Urinary bladder (tissue), 4 donors: ENCODE measurements at places on chromosomes 1 and 21. TPM values are rescaled to one million over a fixed set of nuclear protein-coding genes. Genes with fewer than 3 reads are reported as not detected.

DNA sequence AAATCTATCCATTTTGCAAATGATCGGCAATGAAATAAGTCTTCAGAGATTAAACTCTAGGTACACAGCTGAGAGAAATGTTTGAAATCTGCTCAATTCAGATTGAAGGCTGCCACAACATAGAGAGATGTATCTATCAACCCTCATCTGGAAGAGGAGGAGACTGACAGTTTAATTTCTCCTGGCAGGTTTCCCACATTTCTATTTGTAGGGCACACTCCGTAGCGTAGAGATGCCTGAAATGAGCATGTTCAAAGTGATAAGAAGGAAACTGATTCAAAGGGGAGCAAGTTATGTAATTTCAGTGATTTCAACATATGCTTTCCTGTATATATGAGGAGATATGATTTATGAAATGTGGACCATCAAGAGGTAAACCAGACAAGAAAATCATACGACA lies 44.1 kb downstream of the NIBAN1 start:
- DNase-seq: no peak

- no peak for DNase-seq
Observed at GRCh38 chr1:1561801-1562470, 12.7 kb downstream of the SSU72 start.

- DNase-seq: no peak
Observed at GRCh38 chr1:232579958-232580941, 49.7 kb downstream of the SIPA1L2 start.

Gene BGLAP
- 0.42 TPM for total RNA-seq

DNA sequence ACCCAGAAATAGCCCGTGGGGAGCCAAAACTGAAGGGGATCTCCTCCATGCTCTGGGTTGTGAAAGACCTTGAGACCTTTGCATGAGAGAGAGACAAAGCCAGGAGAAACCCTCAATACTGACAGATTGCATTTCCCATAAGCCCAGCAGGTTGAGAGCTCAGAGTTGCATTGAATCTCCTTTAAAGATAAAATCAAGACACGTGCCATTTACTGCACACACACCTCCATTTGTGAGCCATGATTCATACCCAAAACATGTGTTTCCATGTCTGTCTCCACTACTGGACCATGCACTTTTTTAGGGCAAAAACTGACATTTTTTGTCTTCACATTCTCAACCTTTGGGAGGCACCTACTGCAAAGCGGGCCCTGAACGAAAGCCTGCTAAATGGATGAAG lies 144.0 kb upstream of the NRIP1 start:
- DNase-seq: no peak

- DNase-seq: no peak
Observed at GRCh38 chr1:67280696-67281095, 27.0 kb upstream of the IL12RB2 start.

- DNase-seq: no peak
Observed at GRCh38 chr21:43287111-43287760, 118.4 kb downstream of the CRYAA start.

Gene SPRR2E
- total RNA-seq: not detected

Gene SRSF11
- 294 TPM for total RNA-seq

Gene HSD3B2
- not detected for total RNA-seq

Gene ILDR2
- total RNA-seq: 4.1 TPM

- no peak for DNase-seq
Observed at GRCh38 chr1:196063952-196064351, 544.3 kb downstream of the KCNT2 start.

DNA sequence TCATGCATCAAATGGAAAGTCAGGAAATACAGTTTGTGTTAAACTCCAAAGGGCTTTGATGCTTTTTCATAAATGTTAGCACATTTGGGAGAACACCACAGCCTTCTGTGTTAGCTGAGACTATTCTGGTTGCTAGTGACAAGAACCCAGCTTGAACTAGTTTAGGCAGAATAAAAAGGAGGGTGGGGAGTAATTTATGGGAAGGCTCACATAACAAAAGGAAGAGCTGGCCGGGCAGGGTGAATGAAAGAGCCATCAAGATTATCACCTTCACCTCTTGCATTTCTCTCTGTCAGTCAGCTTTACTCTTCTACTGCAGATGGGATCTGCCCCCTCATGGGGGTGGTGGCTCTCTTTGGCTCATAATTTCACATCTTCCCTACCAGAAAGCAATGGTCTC lies 75.4 kb upstream of the VTCN1 start:
- DNase-seq: no peak

Gene PRAMEF2
- not detected for total RNA-seq

DNA sequence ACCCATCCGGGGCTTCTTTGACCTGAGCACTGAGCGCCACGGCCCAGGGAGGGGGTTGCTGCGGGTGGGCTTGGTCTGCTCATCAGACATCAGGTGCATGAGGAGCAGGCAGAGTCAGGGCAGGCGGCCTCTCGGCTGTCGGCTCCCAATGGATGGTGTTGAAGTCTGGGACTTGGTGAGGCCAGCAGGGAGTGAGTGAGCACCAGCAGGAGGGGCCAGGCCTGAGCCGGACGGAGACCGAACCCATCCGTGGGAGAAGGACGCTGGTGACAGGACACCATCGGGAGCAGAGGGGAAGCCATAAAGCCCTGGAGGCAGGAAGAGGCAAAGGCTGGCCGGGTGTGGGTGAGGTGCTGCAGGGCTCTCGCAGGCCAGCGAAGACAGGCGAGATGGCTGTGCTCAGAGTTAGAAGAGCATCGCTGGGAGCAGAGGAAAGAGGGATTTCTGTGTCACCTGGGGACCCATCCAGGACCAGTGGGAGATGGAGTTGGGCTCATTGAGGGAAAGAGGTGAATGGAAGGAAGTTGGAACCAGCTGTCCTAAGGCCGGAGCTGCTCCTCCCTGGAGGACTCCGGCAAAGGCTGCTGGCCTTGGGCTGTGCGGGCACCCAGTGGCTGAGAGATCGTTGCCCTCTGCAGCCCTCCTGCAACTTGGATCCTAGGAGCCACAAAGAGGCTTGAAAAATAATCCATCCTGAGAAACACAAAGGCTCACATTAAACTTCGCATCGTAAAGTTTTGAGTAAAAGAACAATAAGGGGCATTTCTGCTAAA lies 49.9 kb downstream of the PDE9A start:
- DNase-seq: no peak

Gene UMODL1
- not detected for total RNA-seq

Gene RIMKLA
- 0.69 TPM for total RNA-seq

Gene CFHR4
- total RNA-seq: not detected

Gene FCRL6
- not detected for total RNA-seq

DNA sequence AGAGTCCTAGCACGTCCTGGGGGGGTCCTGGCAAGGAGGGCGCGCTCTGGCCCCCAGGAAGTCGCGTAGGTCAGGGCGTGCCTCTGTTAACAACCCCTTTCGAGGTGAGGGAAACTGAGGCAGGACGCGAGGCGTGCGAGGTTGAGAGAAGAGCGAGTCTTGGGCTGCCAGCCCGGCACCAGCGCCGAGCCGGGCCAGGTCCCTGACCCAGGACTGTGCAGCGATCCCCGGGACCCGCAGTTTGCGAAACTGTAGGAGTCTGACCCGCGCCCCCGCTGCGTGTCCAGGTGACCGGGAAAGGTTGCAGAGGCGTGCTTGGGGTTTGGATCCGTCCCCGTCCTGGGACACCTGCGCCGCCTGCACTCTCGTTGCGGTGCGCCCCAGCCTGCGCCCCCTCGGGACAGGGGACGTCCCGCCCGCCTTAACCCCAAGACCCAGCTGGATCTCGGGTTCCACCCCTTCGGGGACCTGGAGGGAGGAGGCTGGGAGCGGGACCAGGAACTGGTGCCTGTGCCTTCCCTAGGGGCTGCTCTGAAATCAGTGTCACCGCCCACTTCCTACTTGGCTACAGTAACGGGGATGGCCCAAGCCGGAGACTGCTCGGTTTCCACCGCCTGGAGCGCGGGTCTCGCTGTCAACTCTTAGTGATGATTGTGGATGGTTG lies 493 bp downstream of the DISC1 start:
- no peak for DNase-seq

DNA sequence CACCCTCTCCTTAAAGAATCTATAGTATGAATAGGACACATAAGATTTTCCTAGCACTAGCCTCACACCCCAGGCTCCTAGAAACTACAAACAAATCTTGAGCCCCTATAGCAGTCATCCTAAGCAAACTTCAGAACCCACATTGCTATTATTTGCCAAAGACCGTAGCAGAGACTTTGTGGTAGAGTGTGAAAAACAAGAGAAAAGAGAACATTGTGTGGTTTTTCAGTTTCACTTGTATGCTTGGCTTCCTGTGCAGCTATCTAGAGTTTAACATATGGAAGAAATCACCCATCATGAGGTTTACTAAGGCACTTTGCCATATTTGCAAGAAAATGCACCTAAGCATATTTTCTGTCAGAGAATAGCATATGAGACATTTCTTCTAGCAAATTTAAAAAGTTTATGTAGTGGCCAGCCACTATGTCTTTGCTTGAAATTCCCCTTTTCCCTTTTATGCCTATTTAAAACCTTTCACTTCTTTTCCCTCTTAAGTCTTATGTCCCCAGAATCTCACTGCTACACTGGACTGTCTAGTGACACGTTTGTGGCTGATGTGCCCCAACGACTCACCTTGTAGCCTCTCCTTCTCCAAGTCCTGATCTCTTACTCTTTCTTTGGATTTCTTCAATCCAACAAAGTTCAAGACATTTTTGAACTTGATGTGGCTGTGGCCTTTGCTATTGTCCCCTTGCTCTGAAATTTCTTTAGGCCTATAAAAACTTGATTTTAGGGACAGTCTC lies 25.6 kb downstream of the CCDC190 start:
- no peak for DNase-seq

Gene FAM151A
- not detected for total RNA-seq

GRCh38 chr21:8993943-8994639 lies 1527.3 kb upstream of the TPTE start:
- DNase-seq: no peak

Gene MCOLN3
- 3.0 TPM for total RNA-seq

DNA sequence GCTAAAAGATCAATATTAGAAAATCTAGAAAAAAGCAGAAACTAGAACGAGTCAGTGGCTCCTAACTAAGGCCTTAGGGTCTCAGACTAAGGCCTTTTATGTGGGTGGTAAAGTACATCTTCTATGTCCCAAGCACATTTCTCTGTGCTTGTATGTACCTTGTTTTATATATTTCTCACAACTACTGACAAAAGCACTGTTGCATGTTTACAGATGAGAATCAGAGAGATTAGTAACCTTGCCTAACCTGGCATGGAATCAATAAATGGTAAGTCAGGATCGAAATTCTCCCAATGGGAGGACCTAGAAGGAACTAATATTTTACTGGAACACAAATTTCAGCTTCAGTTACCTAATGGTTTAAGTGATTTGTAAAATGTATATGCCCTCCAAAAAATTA lies 160.9 kb downstream of the FGGY start:
- no peak for DNase-seq

Gene ACTL8
- not detected for total RNA-seq

GRCh38 chr1:246503341-246503740 lies 3.7 kb downstream of the SMYD3 start:
- DNase-seq: no peak

- DNase-seq: no peak
Observed at GRCh38 chr1:21106709-21107108, 70.0 kb downstream of the EIF4G3 start.

- DNase-seq: no peak
Observed at GRCh38 chr1:54927472-54928240, 40.7 kb upstream of the DHCR24 start.

Gene KLHDC8A
- 3.0 TPM for total RNA-seq

DNA sequence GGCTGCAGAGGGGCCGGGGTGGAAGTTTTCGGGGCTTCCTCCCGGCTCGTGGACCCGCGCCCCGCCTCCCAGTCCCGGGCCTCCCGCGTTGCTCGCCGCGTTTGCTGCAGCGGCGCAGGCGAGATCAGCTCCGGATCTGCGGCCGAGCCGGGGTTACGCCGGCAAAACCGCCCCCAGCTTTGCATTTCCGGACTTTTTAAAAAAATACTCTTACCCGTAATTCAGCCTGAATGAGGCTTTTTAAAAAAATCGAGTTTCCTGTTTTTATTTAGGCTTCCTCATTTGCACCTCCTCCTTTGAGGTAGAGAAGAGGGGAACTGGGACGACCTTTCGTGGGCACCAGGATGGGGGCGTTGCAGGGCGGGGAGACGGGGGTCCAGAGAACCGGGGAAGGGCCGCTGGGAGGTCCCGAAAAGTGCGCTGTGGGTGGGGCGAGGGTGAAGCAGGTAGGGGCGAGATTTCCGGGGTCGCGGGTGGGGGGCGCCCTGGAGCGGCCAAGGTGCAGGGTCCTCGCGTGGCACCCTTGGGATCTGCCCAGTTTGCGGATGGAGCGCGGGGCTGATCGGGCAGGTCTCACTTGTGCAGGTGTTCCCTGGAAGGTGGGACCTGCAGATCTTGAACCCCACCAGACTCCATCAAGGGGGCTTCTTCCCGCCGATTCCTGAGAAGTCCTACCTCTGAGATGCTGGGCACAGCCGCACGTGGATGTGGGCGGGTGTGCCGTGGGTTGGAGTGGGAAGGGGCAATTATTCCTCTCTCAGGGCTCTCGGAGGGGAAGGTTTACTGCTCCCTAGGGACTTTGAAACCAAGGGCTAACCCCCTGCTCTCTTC lies 1.1 kb downstream of the PIK3CD start:
- DNase-seq: no peak

GRCh38 chr1:21216835-21217811 lies 40.4 kb upstream of the EIF4G3 start:
- no peak for DNase-seq
